ENCODE measurements at places on chromosomes 1 and 21.

DNA sequence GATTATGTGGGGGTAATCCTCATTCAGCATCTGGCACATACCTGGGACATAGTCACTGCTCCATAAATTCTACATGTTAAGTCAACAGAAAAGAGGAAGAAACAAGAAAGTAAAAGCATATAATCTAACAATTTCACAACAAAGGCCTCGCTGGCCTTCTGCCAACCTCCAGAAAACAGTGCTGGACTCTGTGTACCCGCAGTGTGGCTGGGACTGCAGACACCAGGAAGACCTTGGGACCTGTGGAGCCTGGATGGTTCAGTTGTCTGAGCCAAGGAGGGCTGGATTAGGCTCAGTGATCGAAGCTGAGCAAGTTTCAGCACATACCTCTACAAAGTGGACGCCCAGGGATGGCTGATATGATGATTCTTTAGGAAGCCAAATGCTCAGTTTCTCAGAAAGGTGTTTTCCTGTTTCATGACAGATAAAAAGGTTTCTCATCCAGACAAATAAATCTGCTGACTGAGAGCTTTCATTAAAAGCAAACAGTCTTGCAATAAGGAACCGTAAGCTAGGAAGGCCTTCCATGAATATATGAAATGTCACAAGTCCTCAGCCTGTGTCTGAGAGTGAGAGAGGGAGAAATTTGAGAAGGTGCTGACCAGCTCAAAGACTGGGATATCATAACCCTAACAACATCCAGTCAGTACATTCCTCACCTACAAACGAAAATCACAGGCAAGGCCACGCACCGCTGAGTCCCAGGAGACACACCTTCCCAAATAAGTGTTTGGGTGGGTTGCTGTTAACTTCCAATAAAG, 48.4 kb downstream of the CAPZB start:
- DNase-seq: no peak

DNA sequence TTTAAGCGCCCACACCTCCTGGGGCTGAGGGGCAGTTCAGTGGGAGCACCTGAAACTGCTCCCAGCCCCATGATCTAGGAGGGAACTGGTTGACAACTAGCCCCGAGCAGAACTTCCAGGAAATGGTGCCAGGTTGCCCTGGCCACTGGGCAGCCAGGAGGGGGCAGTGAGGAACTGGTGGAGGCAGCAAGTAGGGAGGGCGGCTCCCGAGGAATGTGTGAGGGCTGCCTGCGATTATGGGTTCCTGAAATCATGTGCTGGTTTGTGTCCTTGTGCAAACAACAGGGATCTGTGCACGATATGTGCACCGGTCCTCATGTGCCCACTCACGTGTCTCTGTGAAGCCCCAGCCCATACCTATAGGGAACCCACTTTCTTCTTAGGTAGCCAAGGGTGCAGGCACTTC, 9.9 kb downstream of the GPR3 start:
- no peak for DNase-seq

- DNase-seq: no peak
Observed at GRCh38 chr1:54051933-54052430, 1.0 kb downstream of the TMEM59 start.

- DNase-seq: no peak
Observed at GRCh38 chr1:226954777-226955176, 14.7 kb downstream of the COQ8A start.

- DNase-seq: no peak
Observed at GRCh38 chr1:95287825-95288224, 53.8 kb downstream of the RWDD3 start.

DNA sequence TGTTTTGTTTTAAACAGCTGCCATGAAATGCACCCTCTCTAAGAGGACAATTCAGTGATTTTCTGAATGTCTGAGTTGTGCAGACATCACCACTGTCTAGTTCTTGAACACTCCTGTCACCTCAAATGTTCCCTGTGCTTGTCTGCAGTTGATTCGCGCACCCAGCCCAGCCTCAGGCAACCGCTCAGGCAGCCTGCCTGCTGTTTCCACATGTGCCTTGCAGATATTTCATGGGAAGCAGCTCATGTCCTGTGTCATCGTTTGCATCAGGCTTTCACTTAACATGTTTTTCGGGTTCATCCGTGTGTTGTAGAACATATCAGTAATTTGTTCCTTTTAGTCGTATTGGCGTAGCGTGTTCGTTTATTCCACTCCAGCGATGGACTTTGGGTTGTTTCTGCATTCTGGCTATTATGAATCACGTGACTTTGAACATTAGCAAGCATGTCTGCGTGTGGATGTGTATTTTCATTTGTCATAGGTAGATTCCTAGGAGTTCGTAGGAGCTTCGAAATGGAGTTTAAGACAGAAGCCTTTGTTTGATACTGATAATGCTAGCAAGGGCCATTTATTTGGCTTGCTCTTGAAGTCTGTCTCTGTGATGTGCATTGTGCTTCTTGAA, 12.1 kb downstream of the ADARB1 start:
- no peak for DNase-seq

DNA sequence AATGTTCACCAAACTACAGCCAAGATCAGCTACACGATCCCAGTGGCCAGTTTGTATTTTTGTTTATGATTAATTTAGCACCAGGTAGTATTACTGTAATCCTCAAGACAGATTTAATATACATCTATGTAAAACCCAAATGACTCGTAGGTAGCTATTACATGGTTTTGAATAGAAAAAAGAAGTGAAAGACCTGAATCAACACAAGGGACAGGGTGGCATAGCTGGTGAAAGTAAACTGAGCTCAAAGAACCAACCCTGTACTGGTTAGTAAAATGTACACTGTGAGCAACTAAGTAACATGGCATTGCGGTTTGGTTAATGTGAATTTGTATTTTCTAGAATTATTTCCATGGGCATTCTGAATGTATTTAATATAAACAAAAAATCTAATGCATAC, 8.8 kb downstream of the GPATCH2 start:
- DNase-seq: no peak

- no peak for DNase-seq
Observed at GRCh38 chr1:31643976-31644559, 608 bp downstream of the PEF1 start.

DNA sequence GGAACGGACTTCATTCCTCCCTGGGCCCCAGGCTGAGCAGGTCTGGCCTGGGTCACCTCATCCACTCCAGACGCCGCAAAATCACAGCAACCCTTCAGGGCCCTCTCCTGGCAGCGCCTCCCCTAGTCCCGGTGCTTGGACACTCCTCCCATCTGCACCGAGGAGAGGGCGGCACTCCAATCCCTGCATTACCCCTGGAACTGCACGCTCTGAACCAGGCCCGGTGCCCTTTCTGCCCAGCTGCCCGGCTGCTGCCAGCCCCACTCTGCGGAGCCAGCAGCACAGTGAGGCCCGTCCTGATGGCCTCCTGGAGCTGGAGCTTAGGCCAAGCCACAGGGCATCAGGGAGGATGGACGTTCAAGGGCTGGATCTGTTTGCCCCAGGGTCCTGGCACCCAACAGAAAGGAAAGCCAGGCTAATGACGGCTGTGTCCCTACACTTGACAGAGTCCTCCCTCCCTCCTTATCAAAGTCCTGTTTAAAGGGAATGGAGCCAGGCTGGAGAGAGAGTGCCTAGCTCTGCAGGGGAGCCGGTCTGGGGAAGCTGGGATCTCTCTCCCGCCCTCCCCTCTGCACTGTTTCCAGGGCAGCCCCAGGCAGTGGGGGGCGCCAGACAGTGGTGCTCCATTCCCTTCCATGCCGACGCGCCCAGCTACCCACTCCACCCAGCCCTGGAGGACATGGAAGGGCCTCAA, 12.7 kb downstream of the COL6A2 start:
- DNase-seq: no peak
